ENCODE measurements at places on chromosomes 6 and 20.

DNA sequence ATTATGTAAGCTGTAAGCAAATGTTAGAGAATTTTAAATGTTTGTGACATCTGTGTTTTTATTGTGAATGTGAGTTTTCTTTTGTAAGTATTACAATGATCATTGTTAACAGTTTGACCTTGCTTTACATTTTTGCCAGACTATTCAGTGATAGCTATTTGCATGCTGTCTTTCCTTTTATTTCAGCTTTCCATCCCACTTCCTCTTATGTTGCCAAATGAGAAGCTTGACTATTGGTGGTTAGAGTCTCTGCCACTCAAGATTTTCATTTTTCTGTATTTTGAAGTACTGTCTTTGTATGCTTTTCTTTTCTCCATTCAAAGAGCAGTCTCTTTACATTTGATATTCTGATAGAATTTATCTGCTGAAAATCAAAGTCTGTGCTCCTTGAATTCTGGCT is 104.1 kb downstream of the PRIM2 start:
- no peak for DNase-seq
- no peak overlapping the region for H3K4me3 ChIP-seq
- no peak overlapping the region for H3K27ac ChIP-seq
- no peaks in the 10 kb centered on the region for H3K27me3 ChIP-seq

DNA sequence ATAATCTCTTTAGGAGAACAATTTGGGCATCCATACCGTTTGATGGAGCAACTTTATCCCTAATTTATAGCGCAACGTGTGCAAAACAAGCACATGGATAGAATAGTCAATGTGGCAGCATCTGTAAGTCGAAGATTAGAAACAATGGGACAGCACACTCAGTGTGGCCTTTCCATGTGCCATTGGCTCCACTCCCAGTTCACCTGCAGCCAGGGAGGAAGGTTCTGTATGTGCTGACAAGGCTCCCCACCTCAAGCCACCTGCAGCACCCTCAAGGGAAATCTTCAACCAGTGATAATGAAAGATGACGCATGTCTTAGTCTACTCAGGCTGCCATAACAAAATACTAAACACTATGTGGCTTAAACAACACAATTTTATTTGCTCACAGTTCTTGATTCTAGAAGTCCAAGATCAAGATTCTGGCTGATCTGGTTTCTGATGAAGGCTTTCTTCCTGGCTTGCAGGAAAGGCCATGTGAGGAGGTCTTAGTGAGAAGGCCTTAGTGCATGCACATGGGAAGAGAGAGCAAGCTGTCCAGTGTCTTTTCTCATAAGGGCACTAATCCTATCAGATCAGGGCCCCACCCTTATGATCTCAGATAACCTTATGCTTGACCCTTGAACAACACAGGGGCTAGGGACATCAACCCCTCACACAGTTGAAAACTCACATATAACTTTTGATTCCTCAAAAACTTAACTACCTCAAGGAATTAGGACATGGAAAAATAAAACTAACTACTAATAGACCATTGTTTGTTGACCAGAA is 34.9 kb upstream of the SHLD1 start:
- peaks cover 13% of the 10 kb centered on the region for H3K4me1 ChIP-seq
- peaks cover 29% of the 10 kb centered on the region for H3K27me3 ChIP-seq
- no peak overlapping the region for H3K27ac ChIP-seq
- H3K36me3 ChIP-seq: no peaks in the 10 kb centered on the region
- DNase-seq: no peak

GRCh38 chr6:30769853-30770524 is 25.6 kb upstream of the IER3 start:
- H3K4me1 ChIP-seq: peaks cover 10% of the 10 kb centered on the region
- no peaks in the 10 kb centered on the region for H3K27me3 ChIP-seq
- no peaks in the 10 kb centered on the region for H3K36me3 ChIP-seq
- H3K27ac ChIP-seq: no peak overlapping the region

DNA sequence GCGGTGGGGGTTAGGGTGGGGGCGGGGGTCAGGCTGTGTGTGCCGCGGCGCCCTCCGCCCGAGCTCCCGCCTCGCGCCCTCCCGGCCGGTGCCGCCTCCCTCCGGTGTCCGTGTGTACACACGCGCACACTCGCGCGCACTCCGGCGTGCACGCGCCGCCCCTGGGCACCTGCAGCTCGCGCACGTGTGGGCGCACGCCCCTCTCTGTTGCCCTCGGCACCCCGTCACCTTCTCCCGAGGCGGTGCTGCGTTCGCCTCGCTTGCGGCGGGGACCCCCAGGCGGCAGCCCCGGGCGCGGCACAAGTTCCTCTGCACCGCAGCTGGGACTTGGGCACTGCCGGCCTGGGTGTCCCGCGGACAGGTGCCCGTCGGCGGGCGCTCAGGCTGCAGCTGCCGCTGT is 525 bp downstream of the MACROD2 start:
- no peaks in the 10 kb centered on the region for H3K4me1 ChIP-seq
- no peaks in the 10 kb centered on the region for H3K36me3 ChIP-seq
- no peak overlapping the region for H3K27ac ChIP-seq
- peak; percentile 79 for DNase-seq

- H3K4me1 ChIP-seq: no peaks in the 10 kb centered on the region
- no peak for DNase-seq
- no peak overlapping the region for H3K4me3 ChIP-seq
- H3K27ac ChIP-seq: no peak overlapping the region
- no peaks in the 10 kb centered on the region for H3K27me3 ChIP-seq
These were observed 123.9 kb upstream of the BACH2 start for GRCh38 chr6:90420500-90420899.

GRCh38 chr6:16849280-16849987 is 88.2 kb upstream of the ATXN1 start:
- H3K27me3 ChIP-seq: no peaks in the 10 kb centered on the region
- no peak overlapping the region for H3K4me3 ChIP-seq
- H3K4me1 ChIP-seq: no peaks in the 10 kb centered on the region
- H3K27ac ChIP-seq: peak overlapping the region; percentile 60

DNA sequence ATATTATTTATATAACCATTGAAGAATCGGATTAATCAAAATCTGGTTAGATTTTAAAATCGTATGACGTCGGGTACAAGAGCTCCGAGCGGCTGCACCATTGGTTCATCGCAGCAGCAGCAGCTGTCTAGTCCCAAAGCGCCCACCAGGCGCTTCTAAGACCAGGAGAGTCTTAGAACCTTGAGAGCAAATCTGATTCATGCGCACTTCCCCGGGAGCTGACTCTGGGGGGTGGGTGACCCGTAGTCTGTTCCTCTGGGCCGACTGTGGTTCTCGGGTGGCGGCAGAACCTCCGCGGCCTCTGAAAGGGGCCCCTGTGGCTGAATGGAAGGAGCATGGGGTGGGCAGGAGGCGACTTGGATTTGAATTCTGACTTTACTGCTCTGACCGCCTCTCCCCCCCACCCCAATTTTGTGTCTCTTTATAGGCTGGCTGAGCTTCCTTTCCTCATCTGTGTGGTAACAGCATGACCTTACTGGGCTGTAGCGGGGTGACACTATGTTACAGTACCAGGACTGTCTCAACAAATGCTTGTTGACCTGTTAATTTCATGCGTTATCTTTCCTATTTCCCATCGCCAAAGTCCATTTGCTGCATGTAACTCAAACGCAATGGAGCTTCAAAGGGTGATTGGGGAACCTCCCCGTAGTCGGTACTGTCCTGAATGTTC is 119.7 kb downstream of the RTN4IP1 start:
- peak; percentile 71 for DNase-seq
- no peaks in the 10 kb centered on the region for H3K36me3 ChIP-seq
- H3K27ac ChIP-seq: no peak overlapping the region
- peaks cover 3% of the 10 kb centered on the region for H3K4me1 ChIP-seq

- no peak overlapping the region for H3K4me3 ChIP-seq
- no peaks in the 10 kb centered on the region for H3K4me1 ChIP-seq
- H3K27me3 ChIP-seq: no peaks in the 10 kb centered on the region
- no peaks in the 10 kb centered on the region for H3K36me3 ChIP-seq
- no peak for DNase-seq
- no peak overlapping the region for H3K27ac ChIP-seq
These were observed 45.2 kb upstream of the CTAGE9 start for GRCh38 chr6:131756039-131756438.

DNA sequence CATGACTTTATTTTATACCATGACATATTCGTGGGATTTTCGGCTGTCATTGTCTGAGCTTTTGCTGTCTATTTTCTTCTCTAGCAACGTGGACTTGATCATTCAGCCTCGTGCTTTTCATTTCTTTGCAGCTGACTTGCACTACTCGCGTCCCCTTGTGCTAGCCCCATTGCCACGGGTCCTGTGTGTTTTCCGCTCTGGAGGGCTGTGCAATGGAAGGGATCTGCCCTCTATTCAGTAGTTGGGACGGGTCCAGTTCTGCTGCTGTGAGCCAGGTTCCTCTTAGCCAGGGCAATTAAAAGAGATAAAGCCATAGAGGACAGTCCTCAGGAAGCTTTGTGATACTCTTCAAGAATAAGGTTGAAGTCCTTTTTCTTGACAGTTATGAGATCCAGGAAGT is 17.6 kb downstream of the NEDD9 start:
- no peak for DNase-seq
- peaks cover 27% of the 10 kb centered on the region for H3K4me1 ChIP-seq
- no peak overlapping the region for H3K27ac ChIP-seq
- peaks cover 50% of the 10 kb centered on the region for H3K36me3 ChIP-seq

- peak; percentile 44 for DNase-seq
- H3K4me3 ChIP-seq: no peak overlapping the region
- no peaks in the 10 kb centered on the region for H3K36me3 ChIP-seq
- H3K27me3 ChIP-seq: no peaks in the 10 kb centered on the region
- H3K4me1 ChIP-seq: peaks cover 3% of the 10 kb centered on the region
These were observed 143.7 kb downstream of the DLL1 start for GRCh38 chr6:170147056-170147787.

GRCh38 chr6:131967948-131968347 is 16.8 kb upstream of the CCN2 start:
- peaks cover 17% of the 10 kb centered on the region for H3K4me1 ChIP-seq
- no peak for DNase-seq
- no peaks in the 10 kb centered on the region for H3K27me3 ChIP-seq
- no peaks in the 10 kb centered on the region for H3K36me3 ChIP-seq

- H3K27me3 ChIP-seq: no peaks in the 10 kb centered on the region
- no peak overlapping the region for H3K27ac ChIP-seq
- no peaks in the 10 kb centered on the region for H3K36me3 ChIP-seq
- H3K4me1 ChIP-seq: peaks cover 6% of the 10 kb centered on the region
These were observed 148.3 kb upstream of the TBX18 start for GRCh38 chr6:84912472-84913322.

GRCh38 chr6:104625536-104625935 is 234.2 kb downstream of the HACE1 start:
- no peaks in the 10 kb centered on the region for H3K36me3 ChIP-seq
- peaks cover 3% of the 10 kb centered on the region for H3K27me3 ChIP-seq
- H3K4me1 ChIP-seq: no peaks in the 10 kb centered on the region
- no peak overlapping the region for H3K27ac ChIP-seq

- no peaks in the 10 kb centered on the region for H3K27me3 ChIP-seq
- no peaks in the 10 kb centered on the region for H3K36me3 ChIP-seq
- no peaks in the 10 kb centered on the region for H3K4me1 ChIP-seq
- H3K27ac ChIP-seq: no peak overlapping the region
- no peak overlapping the region for H3K4me3 ChIP-seq
These were observed 188.6 kb downstream of the BMP2 start for GRCh38 chr20:6956056-6956455.

DNA sequence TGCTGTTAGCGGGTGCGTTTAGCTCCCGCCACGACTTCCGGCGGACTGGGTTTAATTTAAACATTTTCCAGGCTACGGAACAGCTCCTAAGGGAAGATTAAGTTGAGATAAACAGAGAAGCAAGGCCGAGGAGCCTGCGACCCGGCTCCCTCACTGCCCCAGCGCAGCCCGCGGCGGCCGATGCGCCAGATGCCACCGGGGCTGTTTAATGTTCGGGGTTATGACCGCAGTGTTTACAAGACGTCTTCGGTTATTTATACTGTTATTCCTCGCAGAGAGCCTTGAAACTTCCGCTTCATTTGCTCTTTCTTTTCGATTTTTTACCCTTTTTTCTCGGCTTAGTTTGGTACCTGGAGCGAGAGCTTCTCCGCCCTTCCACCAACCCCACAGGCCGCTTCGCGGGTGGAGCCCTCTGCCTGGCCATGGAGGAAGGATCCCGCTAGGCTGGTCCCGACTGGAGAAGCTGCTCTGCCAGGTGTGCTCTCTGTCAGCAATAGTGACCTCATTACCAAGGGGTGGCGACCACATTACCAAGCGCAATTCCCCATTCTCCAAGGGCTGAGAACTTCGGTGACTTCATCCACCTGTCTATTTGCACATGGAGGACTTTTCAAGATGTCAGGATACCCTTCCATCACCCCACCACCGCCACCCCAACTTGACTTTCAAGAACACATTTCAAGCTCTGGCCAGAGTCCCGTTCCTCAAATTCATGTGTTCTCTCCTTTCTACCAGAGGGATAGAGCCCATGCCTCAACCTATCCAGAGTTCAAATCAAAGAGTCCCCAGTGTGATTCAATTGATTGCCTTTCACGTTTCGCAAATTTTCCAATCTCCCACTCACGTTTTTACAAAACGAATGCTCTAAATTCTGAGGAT is 4.1 kb downstream of the TCF21 start:
- no peaks in the 10 kb centered on the region for H3K36me3 ChIP-seq
- peaks cover 13% of the 10 kb centered on the region for H3K4me1 ChIP-seq
- H3K27me3 ChIP-seq: peaks cover 100% of the 10 kb centered on the region

GRCh38 chr6:133991096-133991593 is 38.1 kb downstream of the TBPL1 start:
- no peak overlapping the region for H3K4me3 ChIP-seq
- peaks cover 6% of the 10 kb centered on the region for H3K36me3 ChIP-seq
- DNase-seq: no peak

DNA sequence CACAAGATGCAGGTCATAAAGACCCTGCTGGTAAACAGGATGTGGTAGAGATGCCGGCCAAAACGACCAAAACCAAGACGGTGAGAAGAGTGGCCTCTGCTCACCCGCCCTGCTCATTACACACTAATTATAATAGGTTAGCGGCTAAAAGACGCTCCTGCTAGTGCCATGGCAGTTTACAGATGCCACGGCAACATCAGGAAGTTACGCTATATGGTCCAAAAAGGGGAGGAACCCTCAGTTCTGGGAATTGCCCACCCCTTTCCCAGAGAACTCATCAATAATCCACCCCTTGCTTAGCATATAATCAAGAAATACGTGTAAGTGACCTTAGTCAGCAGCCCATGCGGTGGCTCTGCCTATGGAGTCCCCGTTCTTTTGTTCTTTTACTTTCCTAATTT is 17.6 kb downstream of the BHLHE23 start:
- H3K4me1 ChIP-seq: no peaks in the 10 kb centered on the region
- H3K36me3 ChIP-seq: no peaks in the 10 kb centered on the region
- no peak for DNase-seq
- no peaks in the 10 kb centered on the region for H3K27me3 ChIP-seq
- H3K4me3 ChIP-seq: no peak overlapping the region
- no peak overlapping the region for H3K27ac ChIP-seq

GRCh38 chr20:1210501-1210900 is 7.2 kb downstream of the C20orf202 start:
- no peak overlapping the region for H3K4me3 ChIP-seq
- H3K27ac ChIP-seq: no peak overlapping the region
- H3K4me1 ChIP-seq: peaks cover 3% of the 10 kb centered on the region
- DNase-seq: no peak
- peaks cover 64% of the 10 kb centered on the region for H3K27me3 ChIP-seq

Data from endodermal cell (in vitro differentiated cells).